ENCODE measurements at places on chromosomes 16 and 17.
A peak's percentile ranks its signal among the peaks of the same experiment; 100 is the strongest.

- no peak for DNase-seq
These were observed 51.2 kb upstream of the CHMP6 start for GRCh38 chr17:80940171-80941123.

GRCh38 chr17:46943501-46944393 lies 20.8 kb downstream of the GOSR2 start:
- DNase-seq = peak; percentile 8

- DNase-seq = no peak
These were observed 25.1 kb downstream of the STAT5A start for GRCh38 chr17:42313389-42313772.

DNA sequence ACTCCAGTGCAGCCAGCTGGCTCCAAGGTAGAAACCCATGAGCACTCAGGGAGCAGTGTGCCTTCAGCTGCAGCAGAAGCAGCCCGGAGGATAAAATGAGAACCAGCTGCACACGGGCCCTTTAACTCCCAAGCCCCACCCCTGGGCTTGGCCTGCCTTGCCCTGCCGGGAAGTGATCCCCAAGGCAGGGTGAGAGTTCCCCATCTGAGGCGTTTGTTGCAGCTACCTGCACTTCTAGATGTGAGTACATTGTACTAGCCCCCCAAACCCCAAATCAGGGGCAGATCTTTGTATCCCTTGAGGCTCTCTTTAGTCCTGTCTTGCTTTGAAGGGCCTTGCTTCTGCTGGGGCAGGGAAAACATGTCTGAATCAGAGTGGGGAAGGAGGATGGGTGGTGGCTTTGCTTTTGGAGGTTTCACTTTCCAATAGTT lies at the start of gene MVP:
Gene MVP, plus strand, starts transcription at position 192 of the 431 bp plus-strand sequence. CDS start 10,088 bp downstream, outside the sequence.
- DNase-seq = peak; percentile 49

DNA sequence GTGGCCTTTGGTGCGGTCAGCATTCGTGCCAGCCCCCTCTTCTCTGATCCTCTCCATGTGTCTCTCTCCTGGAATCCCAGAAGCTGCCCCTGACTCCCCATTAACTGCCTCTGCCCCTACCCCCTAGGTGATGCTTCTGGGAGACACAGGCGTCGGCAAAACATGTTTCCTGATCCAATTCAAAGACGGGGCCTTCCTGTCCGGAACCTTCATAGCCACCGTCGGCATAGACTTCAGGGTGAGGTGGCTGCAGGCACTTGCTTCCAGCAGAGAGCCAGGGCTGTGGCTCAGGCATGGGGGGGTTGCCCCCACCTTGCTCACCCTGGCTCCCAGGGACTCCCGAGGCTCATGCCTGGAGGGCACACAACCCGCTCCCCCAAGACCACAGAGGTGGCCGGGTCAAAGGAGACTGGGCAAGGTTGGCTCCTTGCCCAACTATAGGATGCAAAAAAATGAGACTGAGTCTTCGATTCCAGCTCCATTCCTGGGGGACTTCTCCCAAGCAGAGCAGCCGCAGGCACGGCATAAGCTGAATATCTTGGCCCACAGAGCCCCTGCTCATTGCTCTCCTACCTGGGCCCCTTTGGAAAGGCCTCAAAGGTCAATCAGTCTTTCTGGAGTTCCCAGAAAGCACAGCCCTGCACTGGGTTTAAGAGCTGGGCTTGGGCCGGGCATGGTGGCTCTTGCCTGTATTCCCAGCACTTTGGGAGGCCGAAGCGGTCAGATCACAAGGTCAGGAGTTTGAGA lies 3.8 kb downstream of the RAB37 start:
- no peak for DNase-seq

- no peak for DNase-seq
These were observed 14.1 kb downstream of the MAP3K14 start for GRCh38 chr17:45302649-45303173.

DNA sequence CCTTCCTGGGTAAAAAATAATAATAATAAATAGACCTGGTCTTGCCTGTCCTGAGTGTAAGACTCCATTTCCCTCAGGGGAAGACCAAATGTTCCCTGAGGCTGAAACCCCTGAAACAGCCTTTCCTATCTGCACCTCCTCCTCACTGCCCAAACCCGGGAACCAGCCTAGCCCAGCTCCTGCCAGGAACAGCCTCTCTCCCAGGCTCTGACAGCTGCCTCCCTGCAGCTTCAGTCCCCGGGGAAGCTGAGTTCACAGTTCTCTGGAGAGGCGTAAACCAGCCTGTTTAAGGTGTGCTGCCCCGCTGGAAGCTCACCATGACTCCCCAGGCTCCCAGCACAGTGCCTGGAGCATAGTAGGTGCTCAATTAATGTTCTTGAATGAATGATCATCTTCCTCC lies 7.3 kb upstream of the CDT1 start:
- no peak for DNase-seq

DNA sequence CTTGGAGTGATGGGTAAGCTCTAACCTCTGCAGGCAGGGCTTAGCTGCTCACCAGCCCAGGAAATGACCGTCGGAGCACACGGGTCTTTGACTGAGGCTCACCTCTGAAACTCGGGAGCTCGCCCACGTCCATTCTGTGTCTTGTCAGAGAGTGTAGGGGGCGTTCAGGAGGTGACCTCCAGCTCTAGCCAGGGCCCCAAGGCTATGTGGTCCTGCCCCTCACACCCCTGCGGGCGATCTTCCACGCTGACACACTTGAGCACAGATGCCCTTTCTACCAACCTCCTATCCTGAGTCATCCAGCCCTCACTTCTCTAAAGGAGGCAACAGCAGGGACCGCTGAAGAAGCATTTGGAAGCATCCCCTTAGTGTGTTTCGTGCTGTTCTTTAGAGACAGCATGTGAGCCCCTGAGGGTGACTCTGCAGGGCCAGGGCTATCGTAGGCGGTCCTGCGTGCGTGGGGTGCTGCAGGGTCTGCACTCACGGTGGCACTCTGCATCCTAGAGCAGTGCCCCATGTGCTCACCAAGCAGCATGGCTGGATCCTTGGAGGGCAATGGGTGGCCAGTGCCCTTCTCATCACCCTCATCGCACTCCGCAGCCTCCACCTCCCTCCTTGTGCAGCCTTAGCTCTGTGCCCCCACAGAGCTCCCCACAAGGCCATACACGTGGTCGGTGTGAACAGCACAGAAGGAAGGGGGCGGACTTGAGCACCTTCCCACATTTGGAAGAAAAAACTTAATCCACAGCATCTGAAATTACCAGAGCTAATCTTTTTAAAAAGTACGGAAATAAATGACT lies 33.8 kb downstream of the SLC47A1 start:
- no peak for DNase-seq

DNA sequence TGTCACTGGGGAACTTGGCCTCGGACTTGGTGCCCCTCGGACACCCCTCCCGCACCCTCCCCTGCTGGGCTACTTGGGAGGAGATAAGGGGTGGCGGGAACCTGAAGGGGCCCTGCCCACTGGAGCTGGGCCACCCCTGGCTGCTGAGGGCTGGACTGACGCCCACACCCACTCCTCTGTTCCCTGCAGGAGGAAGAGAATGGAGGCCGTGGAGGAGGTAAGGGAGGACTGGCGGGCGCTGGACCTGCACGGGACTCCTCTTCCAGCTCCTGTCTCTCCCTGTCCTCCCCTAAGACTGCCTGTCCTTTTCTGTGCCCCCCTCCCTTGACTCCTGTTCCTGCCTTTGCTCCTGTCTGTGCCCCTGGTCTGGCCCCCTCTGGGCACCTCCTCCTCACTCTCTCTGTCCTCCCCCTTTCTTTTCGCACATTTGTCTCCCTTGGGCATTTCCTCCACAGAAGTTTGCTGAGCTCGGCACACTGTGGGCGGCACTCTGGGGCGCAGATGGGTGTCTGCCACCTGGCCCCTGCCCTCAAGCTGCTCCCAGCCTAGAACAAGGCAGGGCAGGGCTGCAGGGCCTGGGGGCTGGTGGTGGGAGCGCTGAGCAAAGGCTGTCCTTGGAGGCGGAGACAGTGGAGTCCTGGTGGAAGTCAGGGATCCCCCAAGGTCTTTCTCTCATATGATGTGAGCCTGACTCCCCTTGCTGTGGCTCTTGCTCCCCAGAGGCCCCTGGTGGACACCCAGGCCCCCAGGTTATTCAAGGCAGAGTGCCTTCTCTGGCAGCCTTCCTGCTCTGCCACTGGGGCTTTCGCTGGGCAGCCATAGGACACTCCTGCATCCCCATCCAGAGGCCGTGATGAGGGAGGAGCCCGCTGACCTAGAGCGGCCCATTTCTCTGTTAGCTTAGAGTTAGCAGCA lies 32.7 kb downstream of the ARHGAP23 start:
- DNase-seq = no peak

Measured in stimulated activated CD4-positive, alpha-beta T cell treated with anti-CD3 and anti-CD28 coated beads, Interleukin-2, amount 100 ng/mL, for 48 hours (primary cell).